Renal pelvis (tissue), 12 donors: ENCODE measurements at places on chromosomes 2 and 18.

DNA sequence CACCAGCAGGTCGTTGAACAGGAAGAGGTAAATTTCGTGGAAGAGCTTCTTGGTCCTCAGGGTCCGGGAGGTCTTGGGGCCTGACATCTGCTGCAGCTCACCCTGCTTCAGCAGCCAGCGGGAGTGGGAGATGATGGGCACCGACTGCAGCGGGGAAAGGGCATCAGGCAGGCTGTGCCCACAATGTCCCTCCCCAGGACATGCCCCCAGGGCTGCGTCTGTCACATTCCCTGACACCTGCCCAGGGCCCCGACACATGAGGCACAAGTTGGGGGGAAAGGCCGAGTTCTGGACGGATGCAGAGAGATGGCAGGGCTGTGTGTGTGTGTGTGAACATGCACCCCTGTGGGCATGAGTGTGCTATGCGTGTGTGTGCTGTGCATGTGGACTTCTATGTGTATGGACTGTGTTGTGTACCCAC is 13.9 kb downstream of the SNORC start:
- DNase-seq = no peak

DNA sequence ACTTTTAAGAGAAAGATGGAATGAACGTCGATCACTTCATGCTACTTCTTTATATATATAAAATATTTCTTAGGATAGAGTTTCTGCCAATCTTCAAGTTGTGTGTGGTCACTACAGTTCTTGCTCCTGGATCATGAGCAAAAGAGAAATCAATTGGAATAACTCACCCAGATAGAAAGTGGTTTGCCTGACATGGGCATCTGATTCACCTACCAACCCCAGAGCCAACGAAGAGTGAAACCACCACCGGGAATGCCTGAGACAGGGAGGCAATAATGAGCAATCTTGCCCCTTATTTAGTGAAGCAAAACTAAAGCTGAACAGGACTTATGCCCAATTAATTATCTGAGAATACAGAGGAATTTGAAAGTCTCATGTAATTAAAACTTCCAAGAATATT is 250.2 kb upstream of the REG3G start:
- no peak for DNase-seq

DNA sequence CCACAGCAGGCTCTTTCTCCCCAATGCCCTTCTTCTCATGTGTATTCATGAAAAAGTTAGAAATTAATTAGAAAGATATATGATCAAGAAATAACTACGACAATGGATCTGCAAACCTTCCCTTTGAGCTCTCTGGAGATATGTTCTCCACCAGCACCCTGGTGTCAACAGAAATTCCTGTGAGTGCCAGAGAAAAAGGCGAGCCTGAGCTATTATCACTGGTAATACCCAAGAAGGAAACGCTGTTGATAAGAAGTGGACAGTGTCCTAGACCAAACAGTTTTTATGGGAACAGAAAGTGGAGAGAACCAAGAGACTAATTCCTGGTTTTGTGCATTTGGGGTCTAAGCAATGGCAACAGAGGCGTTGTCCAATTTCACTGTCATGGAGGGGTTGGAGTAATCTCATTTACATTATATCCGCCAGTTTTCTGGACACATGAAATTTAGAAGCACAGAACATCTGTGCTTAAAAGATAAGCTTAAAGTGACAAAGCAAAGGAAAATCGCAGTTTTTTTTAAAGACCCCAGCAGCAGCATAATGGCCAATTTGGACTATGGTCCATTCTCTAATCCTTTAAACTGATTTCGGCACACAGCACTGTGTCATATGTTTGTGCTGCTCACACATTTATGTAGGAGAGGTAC is 47.2 kb upstream of the CDC42EP3 start:
- DNase-seq = no peak

DNA sequence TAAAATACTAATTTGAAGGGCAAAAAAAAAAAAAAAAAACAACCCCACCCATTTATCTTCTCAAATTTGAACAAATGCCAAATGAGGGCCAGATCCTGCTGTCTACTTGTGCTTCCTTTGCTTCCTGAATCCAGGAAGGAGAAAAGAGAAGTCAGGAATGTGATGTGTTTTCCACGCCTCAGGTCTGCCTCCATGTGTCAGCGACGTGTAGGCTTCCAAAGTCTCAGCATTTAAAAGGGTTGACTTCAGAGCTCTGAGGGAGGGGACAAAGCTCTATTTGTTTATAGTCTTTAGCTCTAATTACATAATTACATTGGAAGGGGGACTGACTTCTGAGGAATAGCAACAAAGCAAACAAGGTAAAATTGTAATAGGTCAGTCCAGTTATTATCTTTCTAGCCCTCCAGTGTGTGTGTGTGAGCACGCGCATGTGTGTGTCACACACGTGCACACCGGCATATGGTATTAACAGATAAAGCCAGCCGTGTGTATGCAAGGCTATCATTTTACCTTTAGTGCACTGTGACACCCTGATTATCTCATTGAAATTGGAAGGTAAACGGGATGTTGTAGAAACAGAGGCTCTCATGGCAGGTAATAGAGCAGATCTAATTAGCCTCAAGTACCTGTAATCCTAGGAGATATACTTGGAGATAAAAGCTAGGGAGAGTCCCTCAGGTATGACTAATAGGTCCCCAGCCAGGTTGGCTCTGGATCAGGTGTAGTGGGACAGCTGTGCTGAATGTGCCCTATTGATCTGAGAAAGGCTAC is 911.4 kb upstream of the ZEB2 start:
- DNase-seq = peak; percentile 29

DNA sequence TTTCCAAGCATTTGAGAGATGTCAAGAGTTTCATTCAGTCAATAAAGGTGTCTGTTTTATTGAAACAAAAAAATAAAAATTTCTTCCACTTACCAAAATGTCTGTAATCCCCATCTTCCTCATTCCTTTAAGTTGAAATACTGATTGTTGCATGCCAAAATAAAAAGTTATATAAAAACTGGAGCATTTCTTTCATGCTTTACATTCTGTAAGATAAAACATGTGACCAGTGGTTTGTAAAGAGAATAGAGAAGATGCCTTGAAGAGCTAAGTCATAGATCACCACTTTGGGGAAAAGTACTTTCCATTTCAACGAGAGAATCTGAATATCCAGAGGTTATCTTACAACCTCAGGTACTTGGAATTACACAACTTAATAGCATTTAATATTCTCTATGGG is 35.9 kb upstream of the MYO1B start:
- no peak for DNase-seq

DNA sequence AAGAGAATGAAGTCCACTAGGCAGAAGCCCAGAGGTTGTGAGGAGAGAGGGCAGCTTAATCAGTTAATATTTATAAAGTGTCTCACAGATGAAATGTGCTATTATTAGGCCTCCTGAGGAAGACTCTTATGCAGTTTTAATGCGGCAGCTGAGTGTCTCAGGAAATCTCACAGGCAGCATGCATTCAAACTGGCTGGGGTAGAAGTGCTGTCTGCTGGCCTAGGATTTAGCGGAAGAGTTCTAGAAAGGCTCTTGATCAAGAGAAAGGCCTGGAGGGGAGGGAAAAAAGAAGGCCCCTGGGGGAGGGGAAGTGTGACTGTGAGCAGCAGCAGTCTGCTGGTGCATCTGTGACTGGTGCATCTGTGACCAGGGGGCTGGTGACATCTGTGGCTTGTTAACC is 133.0 kb downstream of the FSHR start:
- no peak for DNase-seq

DNA sequence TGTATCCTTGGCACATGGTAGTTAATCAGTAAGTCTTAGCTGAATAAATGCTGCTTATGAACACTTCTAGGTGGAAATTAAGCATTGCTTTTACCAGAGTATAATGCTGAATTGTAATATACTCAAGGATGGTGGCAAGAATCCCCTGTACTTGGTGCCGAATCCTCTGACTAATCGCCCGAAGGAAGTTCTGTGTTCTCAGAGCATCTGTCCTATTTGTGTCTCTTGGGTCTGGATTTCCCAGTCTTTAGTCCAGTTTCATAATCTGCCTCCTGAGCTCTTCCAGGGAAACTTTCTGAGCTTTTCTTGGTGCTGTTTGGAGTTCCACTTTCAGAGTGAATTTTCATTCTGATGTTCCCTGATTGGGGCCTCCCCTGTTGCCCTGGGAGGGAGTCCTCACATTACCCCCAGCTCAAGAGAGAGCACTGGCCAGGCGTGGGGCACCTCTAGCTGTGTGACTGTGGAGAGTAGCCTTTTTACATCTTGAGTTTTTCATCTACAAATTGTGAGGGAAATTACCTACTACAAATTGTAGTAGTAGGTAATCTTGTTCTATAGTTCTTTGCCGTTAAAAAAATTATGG is 144.9 kb downstream of the LTBP1 start:
- DNase-seq = no peak

GRCh38 chr2:241177526-241178334 is 10.7 kb upstream of the ANO7 start:
- DNase-seq = no peak

DNA sequence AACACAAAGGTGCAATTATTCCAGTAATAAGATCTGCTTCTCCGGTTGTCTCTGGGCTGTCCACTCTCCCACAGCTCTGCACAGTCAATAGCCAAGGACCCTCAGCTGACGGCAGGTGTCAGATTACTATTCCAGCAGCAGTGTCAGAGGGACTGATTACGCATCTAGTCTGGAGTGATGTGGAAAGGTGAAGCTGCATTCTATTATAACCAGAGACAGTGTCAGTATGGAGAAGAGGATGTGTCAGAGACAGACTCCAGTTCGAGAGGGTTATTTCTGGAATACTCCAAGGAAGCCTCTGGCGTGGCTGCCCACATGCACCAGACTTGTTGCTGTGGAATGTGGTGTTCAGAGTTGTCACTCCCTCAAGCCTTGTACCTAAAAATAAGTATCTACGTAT is 163.6 kb upstream of the TMEM200C start:
- peak; percentile 67 for DNase-seq

GRCh38 chr2:109428841-109429566 is 184.8 kb downstream of the SEPTIN10 start:
- no peak for DNase-seq

DNA sequence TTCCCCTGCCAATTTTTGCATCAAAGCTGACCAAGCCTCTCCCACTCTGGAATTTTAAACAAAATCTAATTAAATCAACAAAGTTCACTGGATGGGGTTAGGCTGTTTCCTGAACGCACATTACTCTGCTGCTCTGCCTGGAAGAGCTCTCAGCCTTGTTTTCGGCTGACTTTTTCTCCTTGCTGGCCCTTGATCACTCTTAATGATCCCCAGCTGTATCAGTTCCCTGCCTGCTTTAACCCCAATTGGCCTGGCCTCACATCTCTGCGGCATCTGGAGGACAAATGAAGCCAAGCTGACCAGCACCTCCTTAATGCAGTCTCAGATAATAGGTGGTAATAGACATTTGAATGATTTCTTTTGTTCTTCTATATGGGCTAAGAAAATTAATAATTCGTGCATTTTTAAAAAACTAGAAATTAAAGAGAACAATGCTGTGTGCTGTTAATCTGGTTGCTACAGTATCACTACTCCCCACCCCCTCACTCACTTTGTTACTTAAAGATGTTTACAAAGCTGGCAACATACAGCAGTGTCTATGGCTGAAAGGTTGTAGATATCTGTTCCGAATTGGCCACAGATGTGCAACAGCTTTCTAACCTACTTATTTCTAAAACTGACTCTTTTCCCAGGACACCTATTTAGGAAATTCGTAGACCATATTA is 415.2 kb upstream of the KCNH7 start:
- DNase-seq = no peak

DNA sequence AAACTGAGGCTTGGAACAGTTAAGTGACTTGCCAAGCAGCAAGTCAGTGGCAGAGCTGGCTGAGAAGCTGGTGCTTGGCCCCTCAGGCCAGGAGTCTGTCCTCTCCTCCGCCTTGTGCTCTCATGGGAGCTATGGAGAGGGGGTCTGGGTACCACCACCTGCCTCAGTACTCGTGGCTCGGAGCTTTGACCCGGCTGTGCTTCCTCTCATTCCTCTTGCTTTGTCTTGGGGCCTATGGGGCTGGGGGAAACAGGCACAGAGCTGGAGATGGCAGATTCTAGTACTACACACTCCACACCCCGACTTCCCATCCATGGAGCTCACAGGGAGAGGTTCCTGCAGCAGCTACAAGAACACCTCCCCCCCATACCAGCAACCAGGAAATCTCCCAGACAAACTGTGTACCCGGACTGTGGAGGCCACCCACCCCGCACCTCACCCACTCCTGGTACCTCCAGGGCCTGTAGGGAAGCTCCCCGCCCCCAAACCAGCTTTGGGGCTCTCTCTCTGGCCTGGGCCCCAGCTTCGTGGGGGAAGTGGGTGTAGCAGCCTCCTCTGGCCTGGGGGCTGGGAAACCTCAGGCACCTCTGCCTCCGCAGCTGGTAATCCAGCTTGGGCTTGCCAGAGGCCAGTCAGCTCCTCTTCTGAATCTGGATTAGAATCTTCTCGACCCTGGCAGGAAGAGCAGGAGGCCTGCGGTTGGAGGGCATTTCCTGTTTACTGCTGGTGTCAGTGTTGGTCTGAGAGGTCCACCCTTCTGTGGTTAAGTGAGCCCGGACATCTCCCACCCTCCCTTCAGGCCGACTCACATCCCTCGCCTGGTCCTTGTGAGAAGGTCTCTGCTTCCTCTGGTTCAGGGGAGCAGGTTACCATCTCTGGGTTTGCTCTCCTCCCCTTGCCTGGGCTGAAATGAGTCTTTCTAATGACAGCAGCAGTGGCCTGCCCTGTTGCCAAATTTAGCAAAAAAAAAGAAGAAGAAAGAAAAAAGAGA is 22.3 kb upstream of the RHOB start:
- DNase-seq = no peak

DNA sequence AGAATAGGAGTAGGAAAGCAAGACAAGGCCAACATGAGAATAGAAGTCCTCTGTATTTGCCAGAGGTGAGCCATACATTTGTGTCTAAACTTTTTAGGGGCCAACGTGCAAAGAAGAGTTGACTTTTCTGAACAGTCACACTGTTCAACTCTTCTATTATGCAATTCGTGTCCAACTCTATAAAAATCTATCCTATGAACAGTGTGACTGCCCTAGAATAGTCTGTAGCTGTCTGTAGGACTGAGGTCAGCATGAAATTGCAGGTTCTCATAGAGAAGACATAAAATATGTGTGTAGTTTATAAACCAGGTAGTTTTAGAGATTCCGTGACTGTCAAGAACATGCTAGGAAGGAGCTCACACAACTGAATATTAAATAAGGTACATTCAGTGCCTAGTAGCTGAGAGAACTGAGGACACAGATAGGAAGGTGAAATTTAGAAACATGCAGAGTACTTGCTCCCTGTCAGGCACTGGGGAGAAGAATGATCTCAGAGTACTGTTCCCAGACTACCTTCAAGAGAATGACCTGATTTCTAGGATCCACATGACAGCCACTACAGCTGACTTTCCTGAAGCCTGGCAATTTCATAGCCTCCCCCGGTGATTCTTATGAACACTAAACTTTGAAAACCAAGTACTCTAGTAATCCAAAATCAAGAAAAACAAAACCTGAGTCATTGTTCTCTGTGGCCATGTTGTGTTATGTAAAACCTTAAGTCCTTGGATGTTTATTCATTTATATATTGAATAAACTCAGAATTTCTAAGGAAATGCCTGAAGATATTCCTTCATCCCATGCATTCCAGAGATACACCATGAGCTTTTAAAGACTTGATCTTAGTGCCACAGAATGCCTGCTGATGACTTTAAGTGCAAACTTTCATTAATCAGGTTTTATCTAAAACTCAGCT is 201.5 kb upstream of the BOD1L2 start:
- DNase-seq = no peak

GRCh38 chr2:25788457-25788856 is 89.8 kb downstream of the ASXL2 start:
- no peak for DNase-seq

- no peak for DNase-seq
These were observed 194.0 kb downstream of the CAMKMT start for GRCh38 chr2:44555700-44556099.
